ENCODE measurements at places on chromosomes 3 and 15.
A peak's percentile ranks its signal among the peaks of the same experiment; 100 is the strongest.

DNA sequence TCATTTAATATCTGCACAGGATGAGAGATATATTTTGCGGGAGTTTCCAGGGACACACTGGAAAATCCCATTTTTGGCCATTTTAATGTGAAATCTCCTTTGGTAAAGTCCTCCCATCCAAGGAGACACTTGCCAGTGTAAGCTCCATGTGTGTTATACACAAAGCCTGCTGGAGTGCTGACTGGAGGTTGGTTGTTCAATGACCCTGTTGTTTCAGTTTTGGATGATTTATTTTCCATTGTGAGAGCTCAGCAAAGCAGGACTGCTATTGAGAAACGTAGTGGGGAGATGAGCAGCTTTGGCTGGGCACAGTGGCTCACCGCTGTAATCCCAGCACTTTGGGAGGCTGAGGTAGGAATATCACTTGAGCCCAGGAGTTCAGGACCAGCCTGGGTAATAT, 127.7 kb downstream of the NUP210 start:
- DNase-seq: no peak

- no peak for DNase-seq
These were observed 228.8 kb upstream of the BHLHE40 start for GRCh38 chr3:4750306-4750968.

GRCh38 chr3:9214599-9214998, 34.8 kb downstream of the SRGAP3 start:
- DNase-seq: peak; percentile 12

DNA sequence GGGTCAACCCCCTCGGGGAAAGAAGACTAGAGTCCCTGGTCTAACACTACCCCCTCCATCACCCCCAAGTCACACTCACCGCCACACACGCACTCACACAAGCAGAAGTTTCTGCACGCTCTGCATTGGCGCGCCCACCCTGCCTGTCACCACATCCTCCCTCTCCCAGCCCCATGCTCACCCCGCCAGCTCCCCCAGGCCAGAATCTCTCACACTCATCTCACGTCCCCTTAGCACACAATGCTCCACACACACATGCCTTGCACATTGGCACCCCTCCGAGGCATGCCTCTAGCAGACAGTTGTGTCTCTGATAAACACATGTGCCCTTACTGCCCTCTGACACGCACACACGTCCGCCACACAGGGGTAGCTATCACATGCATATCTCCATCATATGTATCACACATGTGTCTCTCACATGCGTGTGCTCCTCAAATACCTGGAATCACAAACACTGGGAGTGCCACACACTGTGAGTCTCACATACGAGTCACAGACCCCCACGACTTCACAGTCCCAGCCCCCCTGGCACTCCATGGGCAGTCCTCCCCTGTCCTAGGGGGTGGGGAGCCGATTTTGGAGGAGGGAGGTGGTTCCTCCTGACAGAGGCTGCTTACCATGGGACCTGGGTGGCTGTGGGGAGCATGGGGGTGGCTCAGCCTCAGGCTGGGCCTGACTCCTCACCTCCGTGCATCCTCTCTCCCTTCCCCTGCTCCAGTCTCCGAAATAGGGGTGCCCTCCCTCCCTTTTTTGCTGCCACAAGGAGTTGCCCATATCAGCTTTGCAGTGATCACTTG, 898 bp downstream of the FBLN2 start:
- DNase-seq: no peak

DNA sequence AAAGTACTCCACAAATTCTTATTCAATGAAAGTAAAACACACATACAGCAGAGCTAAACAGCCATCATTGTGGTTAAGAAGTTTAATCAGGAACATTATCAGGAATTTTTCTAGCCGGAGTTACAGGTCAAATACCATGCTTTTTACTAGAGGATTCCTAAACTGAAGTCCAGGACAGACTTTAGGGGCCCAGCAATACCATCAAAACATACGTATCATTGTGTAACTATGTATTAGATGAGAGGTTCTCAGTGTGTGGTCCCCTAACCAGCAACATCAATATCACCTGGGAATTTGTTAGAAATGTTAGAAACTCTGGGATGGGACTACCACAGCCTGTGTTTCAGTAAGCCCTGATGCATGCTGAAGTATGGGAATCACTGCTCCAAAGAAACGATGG, 404.2 kb upstream of the IL12A start:
- no peak for DNase-seq

GRCh38 chr3:197599089-197599765, 43.5 kb upstream of the BDH1 start:
- DNase-seq: peak; percentile 73

- DNase-seq: no peak
These were observed 37.2 kb downstream of the ECT2 start for GRCh38 chr3:172787746-172788145.

DNA sequence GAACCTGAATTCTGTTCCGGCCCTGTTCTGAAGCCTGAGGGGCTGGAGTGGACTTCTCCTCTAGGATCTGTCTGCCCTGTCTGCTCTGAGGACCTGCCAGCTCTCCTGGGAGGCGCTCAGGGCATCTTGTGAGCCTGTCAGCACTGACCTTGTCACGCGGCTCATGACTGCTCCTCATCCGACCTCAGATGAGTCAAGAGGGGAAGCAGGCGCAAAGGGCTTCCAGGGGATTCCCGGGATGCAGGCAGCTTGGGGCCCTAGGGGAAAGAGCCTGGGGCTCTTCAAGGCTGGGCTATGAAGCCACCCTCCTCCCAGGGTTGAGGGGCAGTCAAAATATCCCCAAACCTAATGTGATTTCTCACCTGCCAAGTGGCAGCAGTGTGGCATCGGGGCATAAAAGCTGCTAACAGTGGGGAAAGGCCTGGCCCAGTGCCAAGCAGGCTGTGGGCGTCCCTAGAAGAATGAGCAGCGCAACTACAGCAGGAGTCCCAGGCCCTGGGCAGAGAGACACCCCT, 27.6 kb upstream of the ANKDD1A start:
- DNase-seq: peak; percentile 56

- DNase-seq: no peak
These were observed 31.8 kb downstream of the EPHB3 start for GRCh38 chr3:184593220-184593927.

Measured in PC-9 (cell line).